IPS DF 6.9 (cell line): ENCODE measurements at places on chromosomes 4 and X.

DNA sequence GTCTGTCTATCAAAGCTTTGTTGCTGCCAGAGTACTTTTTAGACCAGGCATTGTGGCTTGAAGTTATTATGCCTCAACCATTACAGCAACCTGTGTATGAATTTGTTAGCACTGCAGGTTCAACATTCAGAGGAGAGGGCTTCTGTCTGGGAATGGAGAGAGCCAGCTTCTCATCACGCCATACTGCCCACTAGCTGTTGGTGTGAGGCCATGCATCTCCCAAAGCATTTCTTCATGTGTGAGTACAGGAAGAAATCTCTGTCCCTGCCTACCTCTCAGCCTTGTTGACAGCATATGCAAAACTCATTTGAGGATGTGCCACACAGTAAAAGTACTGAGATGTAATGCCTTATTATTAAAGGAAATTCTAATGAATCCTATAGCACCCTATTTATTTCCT is 76.9 kb upstream of the PPARGC1A start:
- no peak for DNase-seq

GRCh38 chrX:13597874-13598273 is 28.5 kb downstream of the EGFL6 start:
- DNase-seq = no peak

GRCh38 chr4:164087733-164088132 is 593.2 kb downstream of the TMA16 start:
- DNase-seq = no peak

GRCh38 chr4:69823048-69823447 is 36.9 kb downstream of the SULT1E1 start:
- DNase-seq = no peak

DNA sequence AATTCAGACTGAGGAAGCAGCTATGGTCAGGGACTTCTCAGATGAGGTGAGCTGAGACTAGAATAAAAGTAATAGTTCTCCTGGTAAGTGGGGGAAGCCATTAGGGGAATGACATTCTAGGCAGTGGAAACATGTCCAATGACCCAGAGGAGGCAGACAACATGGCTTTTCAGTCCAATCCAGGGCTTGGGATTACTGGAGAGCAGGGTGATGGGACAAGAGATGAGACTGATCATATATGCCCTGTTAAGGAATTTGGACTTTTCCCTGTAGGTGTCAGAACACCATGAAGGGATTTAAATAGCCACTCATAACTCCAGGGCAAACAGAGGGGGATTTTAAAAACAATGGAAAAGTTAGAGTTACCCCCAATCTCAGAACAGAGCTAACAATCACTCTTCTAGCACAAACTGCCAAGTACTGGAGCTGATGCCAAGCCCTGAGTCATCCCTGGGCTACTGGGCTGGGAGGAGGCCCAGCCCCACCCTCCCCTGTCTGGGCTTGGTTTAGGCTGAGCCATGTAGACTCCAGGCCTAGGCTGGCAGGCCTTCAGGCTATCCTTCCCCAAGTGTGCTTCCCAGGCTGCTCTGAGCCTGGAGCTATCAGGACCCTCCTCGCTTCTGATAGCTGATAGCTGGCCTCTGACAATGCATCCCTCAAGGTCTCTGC is 22.7 kb upstream of the MSN start:
- DNase-seq = no peak

DNA sequence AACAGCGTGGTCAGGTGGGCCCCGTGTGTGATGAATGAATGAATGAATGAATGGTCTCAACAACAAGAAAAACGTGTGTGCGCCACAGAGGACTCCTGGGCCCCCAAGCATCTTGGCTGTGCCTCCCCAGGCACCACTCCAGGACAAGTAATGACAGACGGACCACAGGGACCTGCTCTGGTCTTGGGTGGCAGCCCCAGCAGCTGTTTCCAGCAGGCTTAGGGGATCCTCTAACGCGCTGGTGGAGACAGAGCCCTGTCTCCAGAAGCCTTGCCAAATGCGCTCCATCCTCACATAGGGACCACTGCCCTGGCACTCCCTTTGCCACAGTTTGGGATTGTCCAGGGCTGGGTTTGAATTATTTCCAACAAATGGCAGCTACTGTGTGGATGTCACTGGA is 39.1 kb downstream of the PSAPL1 start:
- DNase-seq = no peak

DNA sequence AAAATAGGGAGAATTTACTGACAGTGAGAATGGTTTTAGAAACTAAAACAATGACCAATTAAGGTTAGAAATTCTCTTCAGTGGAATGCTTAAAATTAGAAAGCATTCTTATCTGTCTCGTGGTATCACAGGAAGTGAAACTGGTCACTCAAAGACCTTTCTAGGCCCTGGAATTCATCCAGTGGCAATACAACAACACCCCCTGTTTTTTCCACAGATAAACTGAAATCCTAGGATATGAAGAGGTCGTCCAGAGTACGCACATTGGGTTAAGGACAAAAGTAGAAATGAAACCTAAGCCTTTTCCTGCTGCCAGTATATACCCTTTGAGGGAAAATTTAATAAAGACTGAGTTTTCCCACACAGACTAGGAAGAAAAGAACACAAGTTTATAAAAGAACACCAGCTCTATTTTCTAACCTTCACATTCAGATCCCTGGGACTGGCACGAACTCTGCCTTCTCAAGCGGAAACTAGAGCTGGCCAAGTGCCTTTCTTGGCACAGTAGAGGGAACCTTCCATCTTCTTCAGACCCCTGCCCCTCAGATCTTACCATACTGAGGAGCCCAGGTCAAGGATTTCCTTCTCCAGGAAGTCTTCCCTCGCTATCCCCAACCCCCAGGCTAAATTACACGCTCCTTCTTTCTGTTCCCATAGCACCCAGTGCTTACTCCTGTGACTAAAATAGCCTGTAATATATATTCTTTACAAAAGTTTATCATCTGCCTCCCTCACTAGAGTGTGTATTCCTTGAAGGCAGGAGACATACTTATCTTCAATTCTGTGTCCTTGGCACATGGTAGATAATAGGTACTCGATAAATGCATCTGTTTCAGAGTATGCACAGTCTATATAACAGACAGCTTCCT is 16.9 kb downstream of the LHFPL1 start:
- DNase-seq = no peak

DNA sequence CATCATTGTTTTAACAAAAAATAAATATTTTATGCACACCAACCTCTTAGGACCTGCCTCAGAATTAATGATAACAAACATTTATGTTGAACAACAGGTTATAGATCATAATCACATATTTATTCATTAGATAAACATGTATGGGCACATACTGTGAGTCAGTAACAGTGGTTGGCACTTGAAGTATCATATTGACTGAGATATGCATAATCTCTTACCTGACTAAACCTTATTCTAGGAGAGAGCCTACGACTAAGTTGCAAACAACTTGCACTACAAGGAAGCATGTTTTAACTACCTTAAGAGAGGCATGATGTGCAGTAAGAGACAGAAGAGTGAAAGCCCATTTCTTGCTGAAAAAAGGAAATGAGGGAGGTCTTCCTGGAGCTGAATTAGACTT is 6.5 kb upstream of the DACH2 start:
- DNase-seq = no peak

- DNase-seq = no peak
These were observed 238.2 kb downstream of the C4orf33 start for GRCh38 chr4:129334136-129334535.

DNA sequence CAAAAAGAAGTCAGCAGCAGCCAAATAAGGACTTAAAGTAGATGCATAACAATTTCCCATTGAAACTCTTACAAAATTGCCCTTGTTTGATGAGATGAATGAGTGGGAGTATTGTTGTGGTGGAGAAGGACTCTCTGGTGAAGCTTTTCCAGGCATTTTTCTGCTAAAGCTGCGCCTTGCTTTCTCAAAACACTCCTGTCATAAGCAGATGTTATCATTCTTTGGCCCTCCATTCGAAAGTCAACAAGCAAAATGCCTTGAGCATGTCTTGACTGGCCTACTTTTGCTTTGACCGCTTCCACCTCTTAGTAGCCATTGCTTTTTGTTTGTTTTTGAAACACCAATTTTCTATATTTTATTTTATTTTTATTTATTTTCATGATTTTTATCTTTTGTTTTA is 340.9 kb upstream of the FGF13 start:
- DNase-seq = no peak

GRCh38 chr4:8593264-8594096 is 915 bp downstream of the CPZ start:
- DNase-seq = no peak

DNA sequence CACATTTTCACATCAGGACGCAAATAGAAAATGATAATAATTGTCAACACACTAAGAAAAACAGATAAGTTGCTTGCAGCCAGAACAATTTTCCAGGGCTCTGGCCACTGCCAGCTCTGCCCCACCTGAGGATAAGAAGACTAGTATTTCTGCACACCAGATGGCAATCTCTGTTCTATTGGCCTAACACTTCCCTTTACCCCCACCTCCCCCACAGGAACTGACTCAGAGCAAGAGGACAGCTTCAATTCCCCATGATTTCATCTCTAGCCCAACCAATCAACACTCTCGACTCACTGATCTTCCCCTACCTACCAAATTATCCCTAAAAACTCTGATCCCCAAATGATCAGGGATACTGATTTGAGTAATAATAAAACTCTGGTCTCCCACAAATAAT is 164.0 kb downstream of the SMARCA1 start:
- no peak for DNase-seq

DNA sequence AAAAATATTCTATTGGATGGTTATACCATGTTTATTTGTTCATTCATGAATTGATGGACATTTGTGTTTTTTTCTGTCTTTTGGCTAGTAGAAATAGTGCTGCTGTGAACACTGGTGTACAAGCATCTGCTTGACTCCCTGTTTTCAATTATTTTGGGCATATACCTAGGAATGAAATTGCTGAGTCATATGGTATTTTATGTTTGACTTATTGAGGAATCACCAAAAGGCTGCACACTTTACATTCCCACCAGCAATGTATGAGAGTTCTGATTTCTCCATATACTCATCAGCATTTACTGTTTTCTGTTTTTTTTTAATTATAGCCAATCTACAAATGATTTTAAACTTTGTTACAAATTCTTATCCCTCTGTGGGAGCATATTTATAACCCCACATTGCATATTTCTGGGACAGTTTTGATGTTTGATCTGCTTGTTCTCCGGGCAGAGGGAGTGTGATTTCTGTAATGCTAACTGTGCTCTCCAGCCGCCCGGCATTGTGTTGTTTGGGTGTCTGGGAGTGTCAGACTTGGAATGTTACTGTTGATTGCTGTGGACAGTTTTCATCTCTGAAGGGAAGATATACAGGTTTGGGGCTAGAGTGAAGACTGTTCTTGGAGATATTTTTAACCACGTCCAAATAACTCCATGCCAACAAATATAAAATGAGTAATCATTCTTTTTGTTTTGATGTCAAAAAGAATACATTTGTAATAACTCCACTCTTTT is 60.5 kb upstream of the PGRMC2 start:
- DNase-seq = no peak

- no peak for DNase-seq
These were observed 2.7 kb downstream of the AFP start for GRCh38 chr4:73438582-73439215.

GRCh38 chr4:86927843-86928395 is 6.9 kb upstream of the AFF1 start:
- DNase-seq = no peak

- DNase-seq = no peak
These were observed 33.5 kb downstream of the GPAT3 start for GRCh38 chr4:83569429-83569828.

DNA sequence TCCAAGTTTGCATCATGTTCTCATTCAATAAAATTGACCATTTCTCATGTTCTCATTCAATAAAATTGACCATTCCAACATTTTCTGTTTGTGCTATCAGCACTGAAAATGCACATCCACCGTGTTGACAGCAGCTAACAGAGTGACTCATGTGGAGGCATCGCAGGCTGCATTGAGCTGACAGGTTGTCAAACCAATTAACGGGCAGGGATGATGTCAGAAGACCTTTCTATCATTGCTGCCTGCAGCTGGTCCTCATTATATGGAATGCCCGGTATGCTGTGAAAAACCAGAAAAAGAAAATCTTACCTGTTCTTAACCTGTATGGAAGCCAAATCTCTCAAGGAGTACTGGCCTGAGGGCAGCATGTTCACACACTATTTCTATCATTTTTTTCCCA is 202.0 kb downstream of the SMIM20 start:
- no peak for DNase-seq

DNA sequence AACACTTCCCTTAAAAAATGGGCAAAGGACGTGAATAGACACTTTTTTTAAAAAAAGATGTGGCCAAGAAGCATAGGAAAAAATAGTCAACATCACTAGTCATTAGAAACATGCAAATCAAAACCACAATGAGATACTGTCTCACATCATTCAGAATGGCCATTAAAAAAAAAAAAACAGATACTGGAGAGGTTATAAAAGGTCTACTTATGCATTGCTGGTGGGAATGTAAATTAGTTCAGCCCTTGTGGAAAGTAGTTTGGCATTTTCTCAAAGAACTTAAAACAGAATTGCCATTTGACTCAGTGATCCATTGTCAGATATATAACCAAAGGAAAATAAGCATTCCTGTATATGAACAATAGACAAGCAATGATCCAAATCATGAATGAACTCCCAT is 352.8 kb upstream of the EPHA5 start:
- no peak for DNase-seq

GRCh38 chr4:148120216-148120615 is 322.0 kb downstream of the NR3C2 start:
- DNase-seq = no peak

DNA sequence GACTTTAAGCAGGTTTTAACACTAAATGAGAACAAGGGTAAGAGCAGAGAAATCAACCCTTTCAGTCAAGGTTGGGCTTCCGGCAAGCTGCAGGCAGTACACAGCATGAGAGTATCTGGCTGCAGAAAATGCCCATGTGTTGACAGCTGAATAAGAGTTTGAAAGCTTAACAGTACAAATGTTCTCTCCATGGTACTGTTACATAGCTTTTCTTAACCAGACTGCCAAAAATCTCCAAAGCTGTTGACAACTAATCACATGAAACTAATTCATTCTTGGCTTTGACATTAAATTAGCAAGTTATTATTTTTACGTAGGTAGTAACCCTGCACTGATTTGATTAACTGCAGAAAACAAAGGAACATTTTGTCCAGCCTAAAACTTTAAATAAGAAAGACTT is 153.5 kb downstream of the SLC10A7 start:
- DNase-seq = no peak

GRCh38 chr4:24876431-24876830 is 36.4 kb downstream of the CCDC149 start:
- no peak for DNase-seq

DNA sequence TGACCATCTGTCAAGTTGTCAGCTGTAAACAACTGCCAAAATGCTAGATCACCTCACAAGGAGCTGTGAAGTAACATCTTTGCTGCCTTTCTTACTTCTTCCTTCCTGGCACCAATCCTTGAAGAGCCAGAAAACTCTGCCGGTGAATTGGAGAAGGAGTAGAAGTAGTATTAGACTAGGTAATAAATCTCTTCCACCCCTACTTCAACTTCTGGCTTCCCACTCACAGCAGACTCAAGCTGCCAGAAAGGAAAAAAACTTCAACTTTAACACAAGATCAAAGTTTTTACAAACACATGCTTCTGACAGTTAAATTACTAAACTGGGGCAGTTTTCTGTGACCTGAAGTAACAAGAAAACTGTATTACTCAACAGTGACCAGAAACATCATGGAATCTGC is 164.7 kb upstream of the SLC7A11 start:
- DNase-seq = no peak
